NCI-H1694 (cell line): ENCODE measurements at places on chromosomes 16 and 17.

DNA sequence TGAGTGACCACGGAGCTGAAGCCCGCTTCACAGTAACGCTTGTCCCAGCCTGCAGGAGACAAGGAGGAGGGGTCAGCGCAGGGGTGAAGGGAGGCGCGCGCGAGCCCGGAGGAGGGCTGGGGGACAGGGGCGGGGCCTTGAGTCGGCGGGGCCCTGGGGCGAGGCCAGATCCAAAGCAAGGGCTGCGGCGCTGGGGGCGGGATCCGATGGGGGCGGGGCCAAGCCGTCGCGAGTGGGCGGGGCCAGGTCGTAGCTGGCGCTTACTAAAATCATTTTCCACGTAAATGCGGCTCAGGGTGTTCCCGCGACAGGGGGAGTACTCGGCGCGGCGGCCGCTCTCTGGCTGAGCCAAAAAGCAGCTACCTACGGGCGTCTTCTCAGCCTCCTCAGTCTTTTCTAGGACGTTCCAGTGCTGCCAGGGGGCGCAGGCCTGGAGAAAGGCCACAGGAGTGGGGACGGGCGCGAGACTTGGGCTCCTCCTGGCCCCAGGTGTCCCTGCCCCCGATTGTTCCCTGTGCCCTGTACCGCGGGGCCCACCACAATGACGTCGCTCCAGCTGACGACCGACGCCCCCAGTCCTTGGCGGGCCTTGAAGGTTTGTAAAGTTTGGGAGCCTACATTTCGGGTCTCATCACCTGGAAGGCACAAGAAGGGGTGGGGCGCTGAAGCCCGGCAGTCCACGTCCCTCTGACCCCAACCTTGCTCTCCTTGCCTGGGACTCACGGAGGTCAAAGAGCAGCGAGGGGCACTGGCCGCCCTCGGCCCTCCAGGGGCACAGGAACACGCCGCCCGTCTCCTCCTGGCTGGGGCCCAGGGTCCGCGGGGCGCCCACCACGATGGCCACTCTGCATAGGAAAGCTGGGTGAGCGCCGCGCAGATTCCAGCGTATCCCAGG is 3.9 kb downstream of the ITGA2B start:
- DNase-seq, result peak; percentile 43

GRCh38 chr17:80352991-80353665 is 61.8 kb upstream of the ENDOV start:
- DNase-seq, result no peak

DNA sequence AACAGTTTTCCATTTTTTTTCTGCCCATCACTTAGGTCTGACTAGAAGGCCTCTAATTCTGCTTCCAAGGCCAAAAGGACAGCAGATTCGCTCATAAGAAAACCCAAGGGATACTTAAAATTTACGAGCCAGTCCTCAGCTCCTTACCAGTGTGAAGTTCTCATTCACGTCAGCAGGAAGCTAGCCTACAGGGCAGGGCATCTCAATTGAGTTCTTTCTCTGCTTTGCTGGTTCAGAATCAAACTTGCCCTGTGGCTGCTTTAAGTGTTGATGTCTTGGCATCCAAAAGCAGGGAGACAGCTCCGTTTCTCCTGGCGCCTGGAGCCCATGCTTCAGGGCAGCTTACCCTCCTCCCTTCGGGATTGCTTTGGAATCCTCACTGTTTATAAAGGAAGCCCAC is 136.0 kb downstream of the ANKFN1 start:
- DNase-seq, result no peak

GRCh38 chr17:38893607-38894006 is 23.7 kb downstream of the LASP1 start:
- no peak for DNase-seq

DNA sequence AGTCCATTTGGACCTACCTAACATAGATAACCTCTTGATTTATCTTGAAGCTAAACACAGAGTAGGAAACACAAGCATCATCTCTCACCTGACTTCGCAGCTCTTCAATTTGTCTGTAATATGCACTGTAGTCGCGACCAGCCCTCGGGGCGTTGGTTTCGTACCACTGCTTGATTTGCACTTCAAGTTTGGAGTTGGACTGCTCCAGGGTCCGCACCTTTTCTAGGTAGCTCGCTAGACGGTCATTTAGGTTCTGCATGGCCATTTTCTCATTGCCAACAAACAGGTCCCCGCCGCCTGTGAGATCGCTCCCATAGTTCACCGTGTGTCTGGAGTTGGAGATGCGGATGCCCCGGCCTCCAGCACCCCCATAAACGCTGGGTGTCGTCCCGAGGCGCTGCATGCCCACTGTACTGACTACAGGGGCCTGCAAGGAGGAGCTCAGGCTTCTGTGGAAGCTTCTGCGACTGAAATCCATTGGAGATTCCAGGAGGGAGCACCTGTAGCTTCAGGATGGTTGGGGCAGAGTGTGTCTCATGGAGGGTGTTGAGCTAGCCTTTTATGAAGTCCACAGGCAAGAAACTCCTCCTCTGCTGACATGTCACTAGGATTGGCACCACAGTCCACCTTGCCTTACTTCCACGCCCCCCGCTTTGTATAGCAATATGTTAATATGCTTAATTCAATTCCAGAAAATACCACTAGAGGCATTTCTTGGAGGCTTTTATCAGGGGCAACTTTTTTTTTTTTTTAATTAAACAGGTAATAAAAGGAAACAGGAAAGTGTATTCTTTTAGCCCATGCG is at the start of gene KRT20:
Gene KRT20 (minus strand): TSS at position 535 of the 805 bp plus-strand sequence. CDS start 57 bp downstream, at position 478.
- DNase-seq, result peak; percentile 1

DNA sequence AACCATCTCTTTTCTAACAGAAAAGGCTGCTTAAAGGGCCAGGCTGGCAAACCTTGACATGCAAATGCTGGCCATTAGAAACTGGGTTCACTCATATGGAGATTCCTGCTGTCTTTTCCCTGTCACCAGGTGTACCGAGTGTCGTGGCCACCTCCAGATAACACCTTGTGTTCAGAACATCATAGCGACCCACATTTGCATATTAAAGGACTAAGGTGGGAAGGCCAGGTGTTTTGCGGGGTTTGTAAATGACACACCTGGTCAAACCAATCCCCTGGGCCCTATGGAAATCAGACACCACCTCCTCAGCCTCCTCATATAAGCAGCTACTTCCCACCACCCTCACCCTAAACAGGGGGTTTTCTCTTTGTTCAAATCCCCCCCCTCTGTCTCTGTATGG is 2.5 kb upstream of the AIPL1 start:
- no peak for DNase-seq

GRCh38 chr16:89890200-89890599 is 16.8 kb downstream of the TCF25 start:
- DNase-seq, result no peak

DNA sequence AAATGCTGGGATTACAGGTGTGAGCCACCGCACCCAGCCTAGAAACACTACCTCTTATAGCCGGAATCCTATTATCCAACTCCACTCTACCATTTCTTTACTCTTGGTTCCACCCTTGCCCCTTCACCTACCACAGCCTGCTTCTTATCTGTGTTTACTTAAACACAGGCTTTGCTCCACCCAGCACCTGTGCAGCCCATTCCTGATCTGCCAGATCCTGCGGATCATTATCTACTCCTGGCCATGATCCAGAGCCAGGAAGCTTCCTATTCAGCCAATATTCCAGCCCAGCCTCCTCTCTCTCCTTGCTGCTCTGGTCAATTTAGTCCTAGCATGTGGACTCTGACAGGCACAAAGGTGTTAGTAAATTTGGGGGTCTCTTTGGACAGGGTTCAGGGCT is 98.8 kb upstream of the MED13 start:
- DNase-seq, result no peak

- DNase-seq, result no peak
These were observed 44.7 kb upstream of the MEAK7 start for GRCh38 chr16:84548971-84549844.
